ENCODE measurements at places on chromosomes 7 and 10. TPM values are rescaled to one million over a fixed set of nuclear protein-coding genes. Genes with fewer than 3 reads are reported as not detected.

DNA sequence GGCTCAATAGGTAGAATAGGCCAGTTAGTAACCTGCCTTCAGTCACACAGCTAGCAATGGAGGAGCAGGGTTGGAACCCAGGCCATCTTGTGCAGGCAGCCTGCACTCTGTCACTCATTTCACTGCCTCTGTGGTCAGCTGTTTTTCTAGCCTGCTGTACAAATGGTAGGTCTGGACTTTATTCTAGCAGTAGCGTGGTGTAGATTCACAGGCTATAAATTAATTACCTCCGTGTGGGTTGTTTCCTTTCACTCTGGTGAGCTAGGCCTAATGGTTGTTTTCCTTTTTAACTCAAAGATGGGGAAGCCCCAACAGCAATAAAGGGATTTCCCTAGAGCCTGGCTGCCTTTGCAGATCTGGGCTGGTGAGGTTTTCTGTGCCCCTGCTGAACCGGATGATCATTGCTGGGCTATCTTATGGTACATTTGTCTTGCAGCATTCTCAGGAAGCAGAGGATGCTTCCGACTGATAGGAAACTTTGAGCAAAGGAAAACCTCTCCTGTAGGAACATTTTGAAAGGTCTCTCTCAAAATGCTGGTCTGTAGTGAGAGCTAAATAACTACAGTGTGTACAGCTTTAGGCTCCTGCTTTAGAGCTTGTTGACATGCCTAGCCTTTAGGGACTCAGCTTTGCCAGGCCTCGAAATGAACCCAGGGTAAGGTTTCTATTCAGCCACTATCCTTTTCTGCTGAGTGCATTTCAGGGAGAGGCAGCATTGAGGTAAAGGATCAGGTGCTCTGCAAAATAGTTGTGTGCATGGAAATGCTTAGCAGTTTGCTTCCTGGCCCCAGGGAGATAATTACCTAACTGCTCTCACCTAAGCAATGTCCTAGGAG, 157.4 kb downstream of the ST7 start:
- H3K36me3 ChIP-seq: peaks cover 8% of the 10 kb centered on the region
- H3K4me3 ChIP-seq: no peak overlapping the region
- H3K27me3 ChIP-seq: peaks cover 5% of the 10 kb centered on the region

The BTRC gene
- 18.2 TPM for total RNA-seq

DNA sequence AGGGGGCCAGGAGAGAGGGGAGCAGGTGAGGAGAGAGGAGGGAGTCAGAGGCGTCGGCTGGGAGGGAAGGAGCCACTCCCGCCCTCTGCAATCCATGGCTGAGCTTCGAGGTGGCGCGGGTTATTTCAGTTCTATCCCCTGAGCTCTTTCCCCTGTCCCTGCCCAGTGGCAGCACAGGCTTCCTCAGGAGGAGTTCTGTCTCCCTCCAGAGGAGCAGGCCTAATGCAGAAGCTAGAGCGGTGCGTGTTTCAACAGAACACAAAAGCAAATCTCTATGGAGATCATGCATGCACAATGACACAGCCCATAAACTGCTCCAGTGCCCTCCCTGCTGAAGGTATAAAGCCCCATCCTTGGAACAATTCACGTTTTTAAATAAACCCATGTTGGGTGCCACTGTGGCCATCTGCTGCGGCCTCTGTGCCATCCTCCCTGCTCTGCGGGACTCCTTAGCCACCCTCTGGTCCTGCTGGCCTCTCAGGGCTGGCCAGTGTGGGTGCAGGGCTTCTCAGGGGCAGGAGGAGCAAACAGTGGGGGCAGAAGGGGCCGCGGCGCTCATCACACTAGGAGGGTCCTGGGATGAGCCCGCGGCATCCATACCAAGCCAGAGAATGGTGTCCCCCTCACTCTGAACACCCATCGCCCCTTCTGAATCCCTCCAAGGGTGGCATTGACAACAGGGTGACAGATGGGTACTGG, 192.6 kb upstream of the LYZL2 start:
- peaks cover 8% of the 10 kb centered on the region for H3K4me1 ChIP-seq
- no peak overlapping the region for H3K27ac ChIP-seq
- no peaks in the 10 kb centered on the region for H3K36me3 ChIP-seq
- no peak overlapping the region for H3K4me3 ChIP-seq
- DNase-seq: no peak

GRCh38 chr7:39088730-39089593, 111.3 kb downstream of the POU6F2 start:
- no peak overlapping the region for H3K4me3 ChIP-seq
- no peaks in the 10 kb centered on the region for H3K36me3 ChIP-seq
- peaks cover 10% of the 10 kb centered on the region for H3K27me3 ChIP-seq
- no peak for DNase-seq
- H3K4me1 ChIP-seq: no peaks in the 10 kb centered on the region
